ENCODE measurements at places on chromosomes 6 and 20. TPM values are rescaled to one million over a fixed set of nuclear protein-coding genes. Genes with fewer than 3 reads are reported as not detected.

The UNC5CL gene
- total RNA-seq, result 0.52 TPM

The IL17A gene
- not detected for total RNA-seq

The RAD21L1 gene
- not detected for total RNA-seq

The STX7 gene
- 55.8 TPM for total RNA-seq

The ANGPT4 gene
- under 0.01 TPM for total RNA-seq

The HLA-DQA2 gene
- total RNA-seq, result 0.42 TPM

The NKX2-2 gene
- total RNA-seq, result not detected

The TAAR1 gene
- not detected for total RNA-seq

The HLA-G gene
- not detected for total RNA-seq

The ROS1 gene
- not detected for total RNA-seq

The E2F1 gene
- 2.9 TPM for total RNA-seq

The STMND1 gene
- total RNA-seq, result not detected

The HSF2 gene
- 29.0 TPM for total RNA-seq

The CDSN gene
- not detected for total RNA-seq

The MTFR2 gene
- 0.57 TPM for total RNA-seq

The SYCP2L gene
- total RNA-seq, result 2.9 TPM

The TFAP2B gene
- not detected for total RNA-seq

The SOX4 gene
- total RNA-seq, result 6.5 TPM

The HCRTR2 gene
- total RNA-seq, result not detected

The LY6G6C gene
- total RNA-seq, result not detected

The SYCP2 gene
- 1.2 TPM for total RNA-seq

The SPAG4 gene
- total RNA-seq, result 2.6 TPM

The SLC4A11 gene
- total RNA-seq, result not detected

The IPCEF1 gene
- 1.6 TPM for total RNA-seq

The SPATS1 gene
- not detected for total RNA-seq

The PERP gene
- 83.0 TPM for total RNA-seq

The TRDN gene
- not detected for total RNA-seq

The FRK gene
- total RNA-seq, result 0.17 TPM

The TMEM239 gene
- not detected for total RNA-seq

The DEF6 gene
- 4.0 TPM for total RNA-seq

The PACSIN1 gene
- total RNA-seq, result 1.3 TPM

The GPSM3 gene
- 5.7 TPM for total RNA-seq

The TAGAP gene
- total RNA-seq, result 1.7 TPM

The MYMX gene
- not detected for total RNA-seq

The CST5 gene
- total RNA-seq, result not detected

The MYCT1 gene
- 13.3 TPM for total RNA-seq

The MROH8 gene
- total RNA-seq, result 6.2 TPM

The BEND3 gene
- 2.4 TPM for total RNA-seq

The ATP6V1G2 gene
- 2.1 TPM for total RNA-seq

The PRSS16 gene
- not detected for total RNA-seq

The CFAP206 gene
- 0.23 TPM for total RNA-seq

The SAMD3 gene
- 0.39 TPM for total RNA-seq

The HDGFL1 gene
- not detected for total RNA-seq

The PLG gene
- not detected for total RNA-seq

The MUCL3 gene
- not detected for total RNA-seq

The BHLHE23 gene
- not detected for total RNA-seq

The GDAP1L1 gene
- 0.23 TPM for total RNA-seq

The SCRT2 gene
- not detected for total RNA-seq

The FOXQ1 gene
- 3.2 TPM for total RNA-seq

The ZBTB46 gene
- 11.3 TPM for total RNA-seq

The OR2H1 gene
- not detected for total RNA-seq

The IFT52 gene
- 19.4 TPM for total RNA-seq

The BANF2 gene
- not detected for total RNA-seq

The LPA gene
- not detected for total RNA-seq

The KIF25 gene
- not detected for total RNA-seq
